Psoas muscle (tissue), 8 donors: ENCODE measurements at places on chromosomes 3 and 15. TPM values are rescaled to one million over a fixed set of nuclear protein-coding genes. Genes with fewer than 3 reads are reported as not detected.

The CSPG5 gene
- not detected for polyA plus RNA-seq

The RBP2 gene
- 0.59 TPM for polyA plus RNA-seq

The LRTM1 gene
- not detected for polyA plus RNA-seq

- no peak for DNase-seq
These were observed 103.3 kb downstream of the GOLIM4 start for GRCh38 chr3:167992381-167992780.

- DNase-seq = no peak
These were observed 137.7 kb downstream of the IGF1R start for GRCh38 chr15:98785807-98786621.

GRCh38 chr3:53881691-53882593, at the start of gene ACTR8:
Gene ACTR8, minus strand, starts transcription at chr3:53882152. Its CDS starts 51 bp downstream, at chr3:53882101.
- peak; percentile 92 for DNase-seq

DNA sequence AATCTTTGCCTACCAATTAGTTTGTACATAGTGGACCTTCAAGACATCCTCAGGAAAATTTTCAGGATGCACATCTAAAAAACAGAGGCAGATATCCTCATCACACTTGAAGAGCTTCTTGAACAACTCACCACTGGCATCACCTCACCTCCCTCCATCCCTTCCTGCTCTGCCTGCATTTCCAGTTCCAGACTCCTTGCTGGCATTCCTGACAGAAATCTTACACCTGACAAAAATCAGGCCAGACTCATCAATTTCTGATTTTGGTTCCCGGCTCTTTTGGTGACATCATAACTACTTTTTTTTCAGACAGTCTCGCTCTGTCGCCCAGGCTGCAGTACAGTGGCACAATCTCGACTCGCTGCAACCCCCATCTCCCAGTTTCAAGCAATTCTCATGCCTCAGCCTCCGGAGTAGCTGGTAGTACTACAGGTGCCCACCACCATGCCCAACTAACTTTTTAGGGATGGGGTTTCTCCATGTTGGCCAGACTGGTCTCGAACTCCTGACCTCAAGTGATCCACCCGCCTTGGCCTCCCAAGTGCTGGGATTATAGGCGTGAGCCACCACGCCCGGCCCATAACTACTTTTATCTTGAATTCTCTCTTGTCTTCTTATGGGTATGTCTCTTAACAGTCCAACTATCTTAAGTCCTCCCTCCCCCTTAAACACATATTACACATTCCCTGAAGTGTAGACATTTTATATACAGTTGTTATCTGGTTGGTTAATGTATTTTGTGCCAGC, 216.6 kb upstream of the IL12A start:
- no peak for DNase-seq

The MB21D2 gene
- polyA plus RNA-seq = 1.2 TPM

DNA sequence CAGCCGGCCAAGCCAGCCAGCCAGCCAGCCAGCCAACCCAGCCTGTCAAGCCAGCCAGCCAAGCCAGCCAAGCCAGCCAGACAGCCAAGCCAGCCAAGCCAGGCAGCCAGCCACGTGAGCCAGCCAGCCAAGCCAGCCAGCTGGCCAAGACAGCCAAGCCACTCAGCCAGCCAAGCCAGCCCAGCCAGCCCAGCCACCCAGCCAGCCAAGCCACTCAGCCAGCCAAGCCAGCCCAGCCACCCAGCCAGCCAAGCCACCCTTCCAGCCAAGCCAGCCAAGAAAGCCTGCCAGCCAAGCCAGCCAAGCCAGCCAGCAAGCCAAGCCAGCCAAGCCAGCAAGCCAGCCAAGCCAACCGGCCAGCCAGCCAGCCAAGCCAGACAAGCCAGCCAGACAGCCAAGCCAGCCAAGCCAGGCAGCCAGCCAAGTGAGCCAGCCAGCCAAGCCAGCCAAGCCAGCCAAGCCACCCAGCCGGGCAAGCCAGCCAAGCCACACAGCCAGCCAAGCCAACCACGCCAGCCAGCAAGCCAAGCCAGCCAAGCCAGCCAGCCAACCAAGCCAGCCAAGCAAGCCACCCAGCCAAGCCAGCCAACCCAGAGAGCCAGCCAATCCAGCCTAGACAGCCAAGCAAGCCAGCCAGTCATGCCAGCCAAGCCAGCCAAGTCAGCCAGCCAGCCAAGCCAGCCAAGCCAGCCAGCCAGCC, 199.5 kb downstream of the GOLGA6L6 start:
- DNase-seq = peak; percentile 70

The RNF123 gene
- 76.9 TPM for polyA plus RNA-seq

The MUC20 gene
- polyA plus RNA-seq = 1.3 TPM

The APPL1 gene
- 15.4 TPM for polyA plus RNA-seq

DNA sequence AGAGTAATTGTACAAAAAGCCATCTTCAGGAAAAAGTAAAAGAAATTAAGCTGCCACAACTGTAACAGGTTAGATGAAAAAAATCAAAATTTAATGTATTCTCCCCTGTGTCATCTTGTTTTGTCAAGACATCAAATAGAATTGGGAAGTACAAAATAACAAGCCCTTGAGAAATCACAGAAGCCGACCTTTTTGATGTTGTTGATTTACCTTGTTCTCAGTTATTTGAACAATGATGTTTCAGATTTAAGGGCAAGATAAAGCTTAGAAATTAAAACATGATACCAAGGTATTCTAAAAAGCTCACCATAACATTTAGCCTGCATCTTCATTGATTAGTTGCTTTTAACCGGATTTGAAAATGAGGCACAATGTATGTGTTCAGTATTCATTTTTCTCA, 523.0 kb downstream of the FOXP1 start:
- no peak for DNase-seq

GRCh38 chr3:181292984-181293383, 303.4 kb upstream of the DNAJC19 start:
- no peak for DNase-seq

DNA sequence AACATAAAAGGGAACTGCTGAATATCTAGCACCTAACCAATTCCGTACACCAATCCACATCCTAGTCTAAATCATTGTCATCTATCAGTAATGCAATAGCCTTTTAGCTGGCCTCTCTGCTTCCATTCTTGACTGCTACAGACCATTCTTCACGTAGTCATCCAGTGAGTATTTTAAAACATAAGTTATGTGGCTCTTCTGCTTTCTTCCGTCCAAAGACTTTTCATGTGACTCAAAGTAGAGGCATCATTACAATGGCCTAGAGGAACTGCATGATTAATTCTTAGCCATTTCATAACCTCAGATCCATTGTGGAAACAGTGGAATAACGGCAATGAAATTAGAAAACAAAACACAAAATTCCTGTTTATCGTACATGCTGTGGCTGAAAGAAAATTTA, 88.9 kb upstream of the CBLB start:
- DNase-seq = no peak

GRCh38 chr3:143314251-143315093, 194.9 kb downstream of the CHST2 start:
- DNase-seq = no peak

- DNase-seq = no peak
These were observed 11.9 kb downstream of the ARIH2 start for GRCh38 chr3:48930590-48930989.
